IPS DF 6.9 (cell line): ENCODE measurements at places on chromosomes 2 and 18.

DNA sequence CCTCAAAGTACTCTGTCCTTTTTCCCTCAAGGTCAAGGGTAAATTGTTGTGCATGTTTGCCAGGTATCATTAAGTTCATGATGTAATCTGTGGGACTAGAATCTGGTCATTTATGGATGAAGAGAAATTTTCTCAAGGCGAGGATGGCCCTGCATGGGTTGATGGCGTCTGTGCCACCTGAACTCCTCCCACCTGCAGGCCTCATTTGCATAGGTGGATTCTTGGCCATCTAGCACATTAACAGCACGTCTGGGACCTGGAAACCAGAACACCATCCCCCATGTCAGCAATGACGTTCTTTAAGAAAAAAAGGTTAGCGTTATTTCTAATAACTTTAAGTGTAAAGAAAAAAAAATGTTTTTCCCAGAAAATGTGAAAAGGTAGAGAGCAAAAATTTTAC is 145.8 kb downstream of the ESCO1 start:
- no peak for DNase-seq

GRCh38 chr18:79806976-79807841 is 9.5 kb downstream of the KCNG2 start:
- no peak for DNase-seq

DNA sequence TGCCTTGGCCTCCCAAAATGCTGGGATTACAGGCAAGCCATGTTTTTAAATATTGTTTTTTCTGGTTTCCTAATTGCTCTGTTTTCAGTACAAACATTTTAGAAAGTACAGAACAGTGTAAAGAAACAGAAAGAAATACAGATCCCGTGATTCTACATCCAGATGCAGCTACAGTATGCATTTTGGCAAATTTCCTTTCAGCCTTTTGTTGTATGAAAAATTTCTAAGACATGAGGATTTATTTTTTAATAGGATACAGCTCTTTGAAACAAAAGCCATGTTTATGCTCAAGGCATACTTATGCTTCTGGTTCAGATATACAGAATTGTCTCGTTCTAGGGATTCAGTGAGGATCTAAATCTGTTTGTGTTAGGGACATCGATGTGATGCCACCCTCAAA is 109.5 kb downstream of the MAP2 start:
- no peak for DNase-seq

DNA sequence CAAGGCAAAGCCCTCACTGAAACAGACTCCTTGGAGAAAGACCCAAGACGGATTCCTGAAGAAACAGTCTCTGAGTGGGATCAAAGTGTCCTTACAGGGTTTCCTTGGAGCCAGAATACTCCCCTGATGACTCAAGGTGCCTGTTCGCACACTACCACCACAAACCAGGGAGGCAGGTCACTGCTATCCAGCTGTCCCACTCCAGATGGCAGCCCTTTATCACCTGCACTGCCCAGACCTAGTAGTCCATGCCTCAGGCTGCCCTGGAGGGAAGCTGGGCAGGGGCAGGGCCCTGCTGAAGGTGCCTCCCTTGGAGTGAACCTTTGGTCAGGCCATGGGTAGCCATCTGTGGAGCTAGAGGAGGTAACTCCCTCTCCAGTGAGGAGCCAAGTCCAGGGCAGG is 34.1 kb downstream of the TRABD2A start:
- no peak for DNase-seq

DNA sequence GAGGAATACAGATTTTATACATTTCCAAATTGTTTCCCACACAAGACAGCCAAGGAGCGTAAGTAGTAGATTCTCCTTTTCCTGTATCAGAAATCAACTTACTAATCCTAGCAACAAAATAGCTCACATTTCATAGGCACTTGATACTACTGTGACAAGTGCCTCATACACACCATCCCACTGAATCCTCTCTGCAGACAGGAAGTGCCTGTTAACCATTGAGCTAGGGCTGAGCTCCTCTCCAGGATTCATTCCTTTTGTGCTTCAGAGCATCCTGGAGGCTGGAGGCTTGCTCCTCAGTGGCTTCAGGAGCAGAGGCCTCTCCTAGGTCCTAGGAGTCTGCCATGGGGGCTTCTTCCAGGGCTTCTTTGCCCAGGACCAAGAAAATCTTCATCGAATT is 20.8 kb upstream of the ZNF396 start:
- no peak for DNase-seq
